ENCODE measurements at places on chromosomes 11 and 22.
A peak's percentile ranks its signal among the peaks of the same experiment; 100 is the strongest.

- peak; percentile 41 for DNase-seq
Observed at GRCh38 chr11:68904248-68904847, 657 bp downstream of the IGHMBP2 start.

- DNase-seq: no peak
Observed at GRCh38 chr11:128052912-128053641, 534.3 kb downstream of the ETS1 start.

- DNase-seq: no peak
Observed at GRCh38 chr11:109275931-109276330, 146.1 kb upstream of the C11orf87 start.

DNA sequence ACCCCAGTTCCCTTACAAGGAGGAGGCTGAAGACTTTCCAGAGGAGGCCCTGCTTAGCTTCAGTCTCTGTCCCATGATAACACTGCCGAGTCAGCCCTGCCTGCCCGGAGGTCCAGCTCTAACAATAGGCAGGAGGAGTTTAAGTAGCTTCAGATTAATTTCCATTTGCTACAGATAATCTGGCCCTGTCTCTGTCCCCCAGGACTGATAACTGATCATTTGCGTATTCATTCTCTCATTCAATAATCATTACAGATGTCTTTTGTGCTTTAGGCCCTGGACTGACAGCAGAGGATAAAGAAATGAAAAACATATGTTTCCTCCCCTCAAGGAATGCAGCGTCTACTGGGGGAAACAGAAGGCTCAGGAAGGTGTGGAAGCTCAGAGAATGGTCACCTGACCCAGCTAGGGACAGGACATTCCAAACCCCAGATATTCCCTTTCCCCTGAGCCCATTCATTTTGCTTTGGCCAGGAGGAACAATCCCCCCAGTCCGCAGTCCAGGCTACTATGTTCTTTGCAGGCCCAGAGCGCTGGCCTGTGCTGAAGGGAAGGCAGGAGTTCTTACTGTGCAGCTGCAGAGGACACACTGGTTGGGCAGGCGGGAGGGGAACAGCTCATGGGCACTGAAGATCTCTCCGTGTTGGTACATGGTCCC is 20.8 kb downstream of the CHRDL2 start:
- no peak for DNase-seq

DNA sequence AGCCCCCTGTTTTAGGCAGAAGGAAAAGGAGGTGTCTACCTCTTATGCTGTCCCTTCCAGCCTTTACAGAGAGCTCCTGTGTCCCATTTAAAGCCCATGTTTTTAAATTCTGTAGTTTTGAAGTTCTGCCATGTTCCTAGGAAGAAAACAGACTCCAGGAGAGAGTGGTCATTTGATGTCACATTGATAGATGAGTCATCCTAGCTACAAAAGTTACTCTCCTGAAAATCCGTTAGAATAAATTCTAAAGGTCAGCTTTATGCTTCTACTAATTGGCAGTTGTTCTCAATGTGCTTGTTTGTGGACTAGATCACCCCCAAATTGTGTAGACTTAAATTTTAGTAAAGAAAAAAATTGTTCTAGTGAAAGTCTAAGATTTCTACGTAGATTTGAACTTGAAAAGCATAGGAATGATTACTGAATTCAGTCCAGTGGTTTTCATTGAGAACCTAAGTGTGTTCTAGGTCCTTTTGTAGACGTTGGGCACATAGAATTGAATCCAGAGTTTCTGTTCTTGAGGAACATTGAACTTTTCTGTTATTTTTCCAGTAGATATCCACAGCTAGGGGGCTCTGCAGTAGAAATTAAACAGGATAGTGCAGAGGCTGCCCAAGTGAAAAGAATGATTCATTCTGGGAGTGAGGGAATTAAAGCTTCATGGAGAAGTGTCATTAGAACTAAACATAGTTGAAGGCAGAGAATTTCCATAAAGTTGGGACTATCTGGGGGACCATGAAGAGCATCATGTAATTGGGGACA is 140.6 kb upstream of the RASSF10 start:
- DNase-seq: no peak

- peak; percentile 75 for DNase-seq
Observed at GRCh38 chr11:46353698-46354097, 6.4 kb downstream of the DGKZ start.

DNA sequence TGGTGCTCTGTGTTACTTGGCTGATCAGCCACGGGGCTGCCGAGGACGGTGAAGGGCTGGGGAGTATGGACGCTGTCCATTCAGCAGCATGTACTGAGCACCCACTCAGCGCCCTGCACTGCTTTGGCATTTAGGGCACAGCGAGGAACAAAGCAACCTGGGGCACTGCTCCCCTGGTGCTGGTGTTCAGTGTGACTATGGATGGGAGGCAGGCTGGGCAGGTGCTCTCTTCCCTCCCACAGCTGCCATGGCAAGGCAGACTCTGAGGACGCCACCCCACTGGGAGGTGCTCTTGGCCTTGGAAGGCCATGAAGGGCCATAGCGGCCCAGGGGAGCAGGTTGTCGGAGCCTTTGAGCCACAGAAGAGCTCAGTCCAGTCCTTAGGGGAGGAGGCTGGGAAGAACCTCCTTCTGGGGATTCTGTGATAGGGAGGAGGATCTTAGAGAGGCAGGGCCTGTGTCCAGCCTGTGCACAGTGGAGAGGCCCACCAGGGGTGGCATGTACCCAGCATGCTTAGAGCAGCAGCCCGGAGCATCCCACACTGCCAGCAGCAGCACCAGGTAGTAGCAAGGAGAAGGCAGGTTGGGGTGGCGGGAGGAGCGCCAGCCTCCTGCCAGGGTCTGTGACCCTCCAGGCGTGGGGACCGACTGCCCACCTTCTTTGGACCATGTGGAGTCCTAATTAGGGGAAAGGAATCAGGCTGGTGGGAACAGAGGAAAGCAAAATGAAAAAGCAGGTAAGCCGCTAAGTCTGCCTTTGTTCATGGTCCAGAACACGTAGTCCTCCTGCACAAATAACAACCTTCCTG is 141.8 kb downstream of the MPPED1 start:
- no peak for DNase-seq

DNA sequence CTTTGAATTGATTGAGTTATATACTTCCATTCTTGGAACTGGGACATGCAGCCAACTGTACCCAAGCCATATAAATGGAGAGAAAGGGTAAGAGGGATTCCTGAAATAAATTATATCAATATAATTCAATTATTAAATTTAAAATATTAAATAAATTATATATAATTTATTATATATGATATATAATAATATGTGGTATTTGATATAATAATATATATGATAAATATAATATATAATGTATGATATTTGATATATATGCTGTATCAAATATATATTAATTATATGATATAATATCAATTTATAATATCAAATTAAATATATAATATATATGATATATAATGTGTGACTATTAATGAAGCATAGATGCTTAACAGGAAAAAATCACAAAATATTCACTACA is 677.0 kb downstream of the NELL1 start:
- DNase-seq: no peak

DNA sequence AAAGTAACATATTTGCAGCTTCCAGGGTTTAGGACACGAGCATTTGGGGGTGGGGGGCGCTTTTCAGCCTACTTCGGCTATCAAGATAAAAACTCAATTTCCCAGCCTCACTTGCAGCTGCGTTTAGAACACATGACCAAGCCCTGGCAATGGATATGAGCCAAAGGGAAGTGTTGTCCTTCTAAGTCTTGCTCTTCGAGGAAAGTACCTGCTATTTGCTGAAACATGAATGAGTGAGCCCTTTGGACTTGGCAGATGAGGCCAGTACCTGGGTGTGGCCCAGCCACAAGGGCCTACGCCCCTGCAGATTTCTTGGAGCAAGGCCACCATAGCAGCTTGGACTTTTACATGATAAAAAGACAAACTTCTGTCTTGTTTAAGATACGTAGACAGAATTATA is 60.2 kb upstream of the SORL1 start:
- no peak for DNase-seq

GRCh38 chr11:92744929-92745585 is 224.4 kb upstream of the MTNR1B start:
- no peak for DNase-seq

GRCh38 chr11:62573592-62574362 is at the start of gene EEF1G:
TSS of gene EEF1G (minus strand) at chr11:62573891. CDS start at chr11:62573842, 49 bp downstream.
- DNase-seq: peak; percentile 97

DNA sequence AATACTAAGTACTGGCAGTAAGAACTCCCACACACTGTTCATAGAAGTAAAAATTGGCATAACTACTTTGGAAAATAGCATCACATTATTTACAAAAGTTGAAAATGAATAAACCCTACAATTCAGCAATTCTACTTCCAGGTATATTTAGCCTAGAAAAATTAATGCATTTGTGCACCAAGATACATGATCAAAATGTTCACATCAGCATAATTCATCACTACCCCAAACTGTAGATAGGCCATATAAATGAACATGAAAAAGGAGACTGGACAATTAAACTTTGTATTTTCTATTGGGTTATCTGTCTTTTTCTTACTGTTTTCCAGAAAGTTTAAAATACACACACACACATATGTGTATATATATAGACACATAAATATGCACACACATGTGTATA is 5.9 kb downstream of the OR5B21 start:
- no peak for DNase-seq

GRCh38 chr11:15775015-15775541 is 581.3 kb downstream of the SOX6 start:
- no peak for DNase-seq

DNA sequence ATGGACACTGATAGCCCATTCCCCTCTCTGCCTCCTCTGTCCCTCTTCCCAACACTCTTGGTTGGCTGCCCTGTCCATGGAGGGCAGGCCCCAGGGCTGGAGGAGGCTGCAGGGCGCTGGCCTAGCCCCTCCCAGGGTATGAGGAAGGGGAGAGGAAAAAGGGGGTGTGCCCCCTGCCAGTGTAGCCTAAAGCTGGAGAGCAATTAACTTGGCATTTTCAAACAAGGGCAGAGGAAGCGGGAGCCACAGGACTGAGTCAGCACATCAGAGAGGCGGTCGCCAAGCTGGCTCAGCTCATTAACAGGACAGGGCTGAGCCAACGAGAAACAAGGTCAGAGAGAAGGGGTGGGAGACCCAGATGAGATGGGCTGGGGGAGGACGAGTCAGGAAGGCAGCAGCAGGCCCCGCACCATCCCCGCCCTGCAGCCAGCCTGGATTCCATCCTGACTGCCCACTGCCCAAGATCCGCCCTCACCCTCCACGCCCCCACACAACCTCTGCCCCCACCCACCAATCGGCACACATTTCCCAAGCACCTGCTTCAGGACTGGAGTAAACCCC is 76.3 kb downstream of the BUD13 start:
- DNase-seq: no peak

DNA sequence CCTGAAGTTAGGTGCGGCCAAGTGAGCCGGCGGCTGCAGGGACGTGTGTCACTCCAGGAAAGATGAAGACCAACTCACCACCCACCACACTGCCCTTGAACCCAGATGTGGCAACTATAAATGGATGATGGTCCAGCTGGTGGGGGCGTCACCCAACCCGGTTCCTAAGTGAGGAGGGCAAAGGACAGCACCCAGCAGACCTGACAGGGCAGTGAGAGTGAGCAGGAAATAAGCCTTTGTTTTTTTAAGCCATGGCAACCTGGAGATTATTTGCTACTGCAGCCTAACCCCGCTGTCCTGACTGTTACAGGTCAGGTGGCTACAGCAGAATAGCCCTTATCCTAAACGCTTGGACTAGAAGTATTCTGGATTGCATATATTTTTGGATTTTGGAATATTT is 228.9 kb downstream of the CTTN start:
- DNase-seq: no peak

DNA sequence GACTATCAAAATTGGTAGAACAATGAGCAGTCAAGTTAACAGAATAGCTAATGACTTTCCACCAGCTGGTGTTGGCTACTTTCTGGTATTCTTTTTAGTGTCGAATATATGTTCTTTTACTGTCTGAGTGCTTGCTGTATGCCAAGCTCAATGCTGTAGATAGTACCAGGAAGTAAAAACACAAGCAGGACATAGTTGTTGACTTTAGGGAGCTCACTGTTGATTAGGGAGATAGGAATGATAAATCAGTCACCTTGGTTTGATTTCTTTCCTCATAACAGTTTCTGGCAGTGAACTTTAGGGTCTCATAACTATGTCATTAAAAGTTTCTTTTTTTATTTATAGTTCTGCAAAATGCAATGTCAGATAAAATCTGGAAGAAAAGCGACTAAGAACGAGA is 9.0 kb downstream of the HMGXB4 start:
- no peak for DNase-seq

- no peak for DNase-seq
Observed at GRCh38 chr11:61753672-61754071, 1.2 kb downstream of the MYRF start.

GRCh38 chr11:13876423-13876822 is 86.1 kb upstream of the SPON1 start:
- no peak for DNase-seq

GRCh38 chr11:7672960-7673723 is at the start of gene CYB5R2:
TSS of gene CYB5R2 (minus strand) at chr11:7673500. CDS start at chr11:7672825, 675 bp downstream.
- no peak for DNase-seq

DNA sequence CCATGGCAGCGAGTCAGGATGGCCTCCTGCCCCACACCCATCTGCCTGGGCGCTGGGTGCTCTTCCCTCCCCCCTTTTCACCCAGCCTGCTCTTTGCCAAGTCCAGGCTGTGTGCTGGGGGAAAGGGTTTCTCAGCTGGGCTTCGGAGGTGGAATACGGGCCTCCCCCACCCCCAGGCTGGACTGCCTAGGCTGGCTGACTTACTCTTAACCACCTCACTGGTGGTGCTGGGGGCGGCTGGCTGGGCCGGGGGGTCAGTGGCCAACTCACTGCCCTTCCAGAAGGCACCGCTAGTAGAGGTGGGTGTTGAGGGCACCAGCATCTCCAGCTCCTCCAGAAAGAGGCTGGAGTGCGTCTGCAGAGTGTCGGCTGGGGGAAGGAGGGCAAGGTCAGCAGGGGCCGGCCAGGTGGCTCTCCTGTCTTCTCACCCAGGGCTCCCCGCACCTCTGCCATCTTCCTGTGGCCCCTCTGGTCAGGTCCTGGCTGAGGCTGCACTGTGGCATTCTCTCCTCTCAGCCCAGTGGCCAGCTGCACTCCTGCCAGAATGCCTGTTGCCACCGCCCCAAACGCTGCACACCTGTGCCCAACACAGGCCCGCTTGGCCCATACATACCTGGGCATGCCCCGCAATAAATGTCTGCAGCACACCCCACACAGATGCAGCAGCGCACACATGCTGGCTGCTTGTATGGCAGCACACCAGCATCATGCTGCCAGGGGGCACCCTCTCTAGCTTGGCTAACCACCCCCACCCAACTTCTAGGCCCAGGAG is 9.7 kb downstream of the PITPNM1 start:
- DNase-seq: no peak

DNA sequence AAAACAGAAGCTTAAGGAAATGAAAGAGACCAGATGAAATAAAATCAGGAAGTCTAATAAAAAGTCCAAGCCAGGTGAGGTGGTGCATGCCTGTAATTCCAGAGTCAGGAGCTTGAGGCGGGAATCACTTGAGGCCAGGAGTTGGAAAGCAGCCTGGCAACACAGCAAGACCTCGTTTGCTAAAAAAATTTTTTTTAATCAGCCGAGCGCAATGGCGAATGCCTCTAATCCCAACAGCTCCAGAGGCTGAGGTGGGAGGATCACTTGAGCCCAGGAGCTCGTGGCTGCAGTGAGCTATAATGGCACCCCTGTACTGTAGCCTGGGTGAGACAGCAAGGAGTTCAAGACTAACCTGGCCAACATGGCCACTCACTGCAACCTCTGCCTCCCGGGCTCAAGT is 8.0 kb downstream of the RAB6A start:
- no peak for DNase-seq

Data from stimulated activated CD4-positive, alpha-beta T cell treated with anti-CD3 and anti-CD28 coated beads, Interleukin-2, amount 100 ng/mL, for 24 hours (primary cell).